Left renal pelvis (tissue), 4 donors: ENCODE measurements at places on chromosomes 2 and 18.

GRCh38 chr2:104866883-104867812 is 13.2 kb downstream of the POU3F3 start:
- no peak for DNase-seq

DNA sequence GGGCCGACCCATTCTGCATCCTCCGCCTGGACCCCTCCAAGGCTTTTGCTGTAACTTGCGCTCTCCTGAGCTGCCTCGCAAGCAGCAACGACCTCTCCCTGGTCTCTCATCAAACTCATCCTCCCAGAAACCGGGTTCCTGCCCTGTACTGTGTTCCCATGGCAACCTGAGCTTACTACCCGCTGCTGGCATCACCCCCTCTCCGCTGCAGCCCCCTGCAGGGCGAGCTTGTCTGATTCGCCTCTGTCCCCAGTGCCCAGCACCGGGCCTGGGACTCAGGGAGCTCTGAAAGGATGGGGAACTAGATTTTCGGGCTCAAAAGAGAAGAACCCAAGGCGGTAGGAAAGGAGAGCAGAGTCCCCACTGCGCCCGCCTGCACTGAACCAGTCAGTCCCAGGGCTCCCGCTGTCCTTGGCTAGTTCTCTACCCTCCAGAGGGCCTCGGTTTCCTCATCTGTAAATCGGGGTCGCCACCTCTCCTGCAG is 463 bp downstream of the HS1BP3 start:
- no peak for DNase-seq

DNA sequence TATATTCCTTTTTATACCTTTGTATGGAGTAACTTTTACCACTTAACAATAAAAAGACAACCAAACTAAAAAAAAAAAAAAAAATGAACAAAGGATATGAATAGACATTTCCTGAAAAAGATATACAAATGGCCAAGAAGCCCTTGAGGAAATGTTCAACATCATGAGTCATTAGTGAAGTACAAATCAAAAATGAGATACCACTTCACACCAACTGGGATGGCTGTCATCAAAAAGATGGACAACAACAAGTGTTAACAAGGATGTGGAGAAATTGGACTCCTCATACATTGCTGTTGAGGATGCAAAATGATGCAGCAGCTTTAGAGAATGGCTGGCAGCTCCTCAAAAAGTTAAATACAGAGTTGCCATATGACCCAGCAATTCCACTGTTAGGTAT is 22.6 kb upstream of the SCYGR2 start:
- DNase-seq: no peak

DNA sequence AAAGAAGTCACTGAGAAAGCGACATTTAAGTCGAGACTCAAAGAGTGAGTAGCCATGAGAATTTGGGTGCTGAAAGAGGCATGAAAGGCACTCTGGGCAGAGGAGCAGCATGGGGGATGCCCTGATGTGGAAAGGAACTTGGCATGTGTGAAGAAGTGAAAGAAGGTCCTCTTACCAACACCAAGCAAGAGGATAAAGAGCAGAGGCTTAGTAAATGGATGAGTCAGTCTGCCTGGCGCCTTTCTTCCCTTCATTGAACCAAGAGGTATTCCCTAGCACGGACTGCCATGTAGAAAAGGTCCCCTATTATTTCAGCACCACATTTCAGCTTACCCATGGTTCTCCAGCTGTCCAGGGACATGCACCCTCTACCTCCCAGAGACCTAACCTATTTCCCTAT is 221.1 kb upstream of the NRP2 start:
- DNase-seq: no peak

GRCh38 chr18:42229211-42230210 is 274.5 kb downstream of the PIK3C3 start:
- no peak for DNase-seq

GRCh38 chr2:7377916-7378569 is 460.8 kb downstream of the RNF144A start:
- peak; percentile 48 for DNase-seq

GRCh38 chr2:27306136-27306535 is 2.1 kb downstream of the UCN start:
- no peak for DNase-seq
